NCI-H146 (cell line): ENCODE measurements at places on chromosomes 7 and 10.
A peak's percentile ranks its signal among the peaks of the same experiment; 100 is the strongest.

- DNase-seq = no peak
Measured at GRCh38 chr7:68840991-68841390, 757.3 kb upstream of the AUTS2 start.

- DNase-seq = no peak
Measured at GRCh38 chr7:88480896-88481295, 174.2 kb upstream of the STEAP4 start.

DNA sequence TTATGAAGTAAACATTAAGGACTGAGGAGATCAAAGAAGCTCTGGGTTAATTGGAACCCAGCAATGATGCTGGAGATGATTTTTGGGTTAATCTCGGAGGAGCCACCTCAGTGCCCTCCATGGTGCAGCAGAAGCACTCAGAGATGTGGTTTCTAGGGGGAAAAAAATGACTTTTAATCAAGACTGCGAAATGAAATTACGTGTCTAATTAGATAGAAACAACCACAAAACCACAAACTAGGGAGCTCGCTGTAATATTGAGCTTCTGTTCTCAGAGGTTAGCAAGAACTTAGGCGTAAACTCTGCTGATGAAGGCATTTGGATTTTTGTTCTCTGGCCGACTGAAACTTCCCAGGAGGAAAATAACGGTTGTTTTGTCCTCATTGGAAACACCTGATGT lies 319.0 kb downstream of the GRID1 start:
- no peak for DNase-seq

- no peak for DNase-seq
Measured at GRCh38 chr7:92988941-92989545, 128.7 kb downstream of the SAMD9 start.

DNA sequence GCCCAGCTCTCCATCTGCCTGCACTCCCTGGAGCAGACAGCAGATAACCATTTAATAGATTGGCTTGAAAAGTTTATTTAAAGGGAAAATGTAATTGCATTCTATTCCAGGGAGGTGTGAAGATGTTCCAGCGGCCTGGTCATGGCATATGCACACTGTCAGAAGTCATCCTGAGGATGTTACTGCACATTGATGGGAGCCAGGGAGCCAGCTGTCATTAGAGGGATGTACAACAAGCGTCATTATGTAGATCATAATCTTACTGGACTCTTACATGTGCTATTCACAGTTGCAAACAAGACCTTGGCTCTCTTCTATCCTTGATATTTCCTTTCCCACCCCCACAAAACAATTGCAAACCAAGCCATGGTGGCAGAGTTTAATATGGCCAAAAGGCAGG lies 65.4 kb downstream of the FAM204A start:
- no peak for DNase-seq

- DNase-seq = no peak
Measured at GRCh38 chr10:79350407-79351154, 3.3 kb downstream of the PPIF start.

- peak; percentile 14 for DNase-seq
Measured at GRCh38 chr7:50335795-50336754, 31.6 kb downstream of the IKZF1 start.
